ENCODE measurements at places on chromosomes 4 and X. TPM values are rescaled to one million over a fixed set of nuclear protein-coding genes. Genes with fewer than 3 reads are reported as not detected.

- H3K27ac ChIP-seq: no peak overlapping the region
- no peak for DNase-seq
- no peaks in the 10 kb centered on the region for H3K4me1 ChIP-seq
These were observed 98.7 kb upstream of the GRIA3 start for GRCh38 chrX:123085311-123085940.

DNA sequence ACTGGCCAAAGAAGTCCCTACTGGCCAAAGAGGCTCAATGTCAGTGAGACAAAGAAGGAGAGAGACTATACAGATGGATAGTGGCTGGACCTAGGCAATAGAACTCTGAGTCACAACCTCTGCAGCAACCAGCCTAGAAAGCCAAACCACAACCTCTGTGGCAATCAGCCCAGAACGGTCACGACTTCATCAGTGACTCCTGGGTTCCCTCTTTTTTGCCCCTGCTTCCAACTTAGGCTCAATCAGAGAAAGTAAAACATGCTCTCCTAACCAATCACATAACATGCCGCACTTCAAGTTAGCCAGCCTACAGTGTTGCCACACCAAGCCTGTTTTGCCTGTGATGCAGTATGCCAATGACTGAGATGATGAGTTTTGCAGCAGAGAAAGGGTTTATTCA is 203.4 kb downstream of the ANAPC10 start:
- H3K27ac ChIP-seq: no peak overlapping the region
- H3K27me3 ChIP-seq: no peaks in the 10 kb centered on the region
- H3K4me3 ChIP-seq: no peak overlapping the region
- no peaks in the 10 kb centered on the region for H3K36me3 ChIP-seq
- H3K4me1 ChIP-seq: no peaks in the 10 kb centered on the region

IBSP gene
- not detected for polyA plus RNA-seq

MAGEC3 gene
- polyA plus RNA-seq: not detected

WDFY3 gene
- 0.02 TPM for polyA plus RNA-seq

DNA sequence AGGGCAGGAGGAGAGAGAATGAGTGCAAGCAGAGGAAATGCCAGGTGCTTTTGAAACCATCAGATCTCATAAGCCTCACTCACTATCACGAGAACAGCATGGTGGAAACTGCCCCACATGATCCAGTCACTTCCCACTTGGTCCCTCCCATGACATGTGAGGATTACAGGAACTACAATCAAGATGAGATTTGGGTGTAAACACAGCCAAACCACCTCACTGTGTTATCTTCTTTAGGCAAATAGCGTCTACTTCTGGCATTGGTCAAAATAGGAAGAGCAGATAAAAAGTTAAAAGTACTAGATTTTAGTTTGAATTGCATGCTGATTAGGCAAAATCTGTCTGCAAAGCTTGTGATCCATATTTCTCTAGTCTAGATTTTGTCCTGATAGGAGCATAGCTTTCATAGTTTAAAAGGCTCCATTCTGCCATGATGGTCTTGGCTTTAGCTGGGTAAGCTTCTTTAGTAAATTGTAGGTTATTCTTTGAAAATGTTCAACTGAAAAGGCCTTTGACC is 267.5 kb downstream of the NKX6-1 start:
- no peak overlapping the region for H3K27ac ChIP-seq
- H3K4me3 ChIP-seq: no peak overlapping the region
- H3K27me3 ChIP-seq: no peaks in the 10 kb centered on the region
- DNase-seq: no peak
- H3K4me1 ChIP-seq: no peaks in the 10 kb centered on the region
- H3K36me3 ChIP-seq: no peaks in the 10 kb centered on the region

- H3K36me3 ChIP-seq: no peaks in the 10 kb centered on the region
- peak overlapping the region; percentile 72 for H3K27ac ChIP-seq
- peak overlapping the region; percentile 4 for H3K4me3 ChIP-seq
- no peak for DNase-seq
- peaks cover 37% of the 10 kb centered on the region for H3K4me1 ChIP-seq
These were observed 61.9 kb downstream of the ARHGAP10 start for GRCh38 chr4:147793569-147794313.

DNA sequence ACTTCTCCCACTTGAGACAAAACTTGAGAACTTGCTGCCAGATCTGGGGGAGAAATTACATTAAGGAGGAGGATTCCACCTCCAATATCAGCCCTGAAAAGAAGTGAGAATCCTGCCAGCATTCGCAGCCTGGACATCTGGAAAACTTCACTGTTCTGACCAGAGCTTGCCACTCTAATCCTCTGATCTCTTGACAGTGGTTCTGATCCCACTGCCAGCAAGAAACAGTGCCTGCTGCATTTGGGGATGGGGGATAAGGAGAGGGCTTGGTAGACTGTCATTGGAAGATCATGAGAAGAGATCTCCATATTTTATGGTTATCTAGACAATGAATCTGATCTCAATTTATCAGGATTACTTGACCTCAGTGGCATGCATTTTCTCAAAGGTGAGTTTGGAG is 49.8 kb upstream of the TMEM33 start:
- H3K4me1 ChIP-seq: no peaks in the 10 kb centered on the region
- no peaks in the 10 kb centered on the region for H3K36me3 ChIP-seq
- no peak overlapping the region for H3K4me3 ChIP-seq
- peaks cover 7% of the 10 kb centered on the region for H3K27me3 ChIP-seq
- DNase-seq: no peak
- no peak overlapping the region for H3K27ac ChIP-seq

ADGRL3 gene
- polyA plus RNA-seq: not detected

DNA sequence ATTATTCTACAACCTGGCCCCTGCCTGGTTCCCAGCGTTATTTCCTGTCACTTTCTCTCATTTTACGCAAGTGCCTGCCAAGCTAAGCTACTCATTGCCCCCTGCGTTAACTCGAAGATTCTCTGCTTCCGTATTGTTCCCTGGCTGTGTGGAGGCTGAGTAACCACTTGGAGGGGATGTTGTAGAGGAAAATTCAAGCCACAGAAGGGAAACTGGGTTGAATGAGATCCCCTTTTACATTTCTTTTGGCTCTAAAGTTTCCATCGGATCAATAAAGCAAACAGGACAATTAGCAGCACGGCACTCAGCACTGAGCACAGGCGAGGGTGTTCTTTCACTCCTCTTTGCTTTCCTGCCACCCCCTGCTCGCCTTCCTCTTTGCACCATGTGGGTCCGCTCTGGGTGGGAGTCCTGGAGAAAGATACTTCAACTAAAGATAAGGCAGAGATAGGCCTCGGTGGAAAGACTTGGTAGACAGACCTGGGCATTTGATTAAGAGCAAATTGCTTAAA is 4.2 kb upstream of the TMSB4X start:
- peak overlapping the region; percentile 73 for H3K27ac ChIP-seq
- peak overlapping the region; percentile 46 for H3K4me3 ChIP-seq
- H3K4me1 ChIP-seq: peaks cover 11% of the 10 kb centered on the region
- DNase-seq: peak; percentile 55

- H3K27me3 ChIP-seq: no peaks in the 10 kb centered on the region
- DNase-seq: peak; percentile 62
- peaks cover 12% of the 10 kb centered on the region for H3K4me1 ChIP-seq
These were observed 1.5 kb downstream of the P2RY8 start for GRCh38 chrX:1535241-1536041.

MID2 gene
- polyA plus RNA-seq: not detected

NOP14 gene
- 74.5 TPM for polyA plus RNA-seq

DNA sequence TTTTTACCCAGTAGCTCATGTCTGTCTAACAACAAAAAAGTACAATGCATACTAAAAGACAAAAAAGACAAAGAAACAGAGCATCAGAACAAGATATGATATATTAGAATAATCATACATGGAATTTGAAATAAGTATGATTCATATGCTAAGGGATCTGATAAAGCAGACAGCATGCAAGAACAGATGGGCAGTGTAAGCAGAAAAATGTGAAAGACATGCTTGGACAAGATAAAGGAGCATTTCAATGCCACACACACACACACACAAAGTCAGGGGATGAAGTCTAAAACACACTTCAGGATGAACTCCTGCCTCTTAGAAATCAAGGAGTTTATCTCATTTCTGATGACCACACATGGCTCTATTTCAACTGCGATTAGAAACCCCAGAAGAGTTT is 649.6 kb upstream of the NDST4 start:
- no peaks in the 10 kb centered on the region for H3K36me3 ChIP-seq
- H3K27ac ChIP-seq: no peak overlapping the region
- H3K4me1 ChIP-seq: no peaks in the 10 kb centered on the region
- DNase-seq: no peak
- no peaks in the 10 kb centered on the region for H3K27me3 ChIP-seq

DNA sequence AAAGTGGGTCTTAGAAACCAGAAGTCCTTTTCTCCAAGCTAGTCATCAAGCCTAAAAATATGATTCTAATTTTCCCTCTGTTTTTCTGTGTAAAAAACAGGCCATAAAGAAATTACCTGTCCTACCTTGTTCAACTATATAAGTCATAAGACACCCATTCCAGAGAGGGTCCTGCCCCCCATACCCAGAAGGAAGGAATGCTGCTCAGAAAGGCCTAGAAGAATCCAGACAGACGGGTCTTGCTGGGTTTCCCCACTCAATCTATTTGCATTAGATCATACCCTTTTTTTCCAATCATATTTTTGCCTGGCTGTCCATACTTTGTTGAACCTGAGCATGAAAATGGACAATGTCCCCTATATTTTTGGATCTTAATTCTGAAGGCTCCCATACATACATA is 16.3 kb upstream of the XAGE2 start:
- H3K27me3 ChIP-seq: no peaks in the 10 kb centered on the region
- no peak overlapping the region for H3K27ac ChIP-seq
- H3K4me3 ChIP-seq: no peak overlapping the region
- no peak for DNase-seq
- no peaks in the 10 kb centered on the region for H3K4me1 ChIP-seq
- no peaks in the 10 kb centered on the region for H3K36me3 ChIP-seq

- H3K27me3 ChIP-seq: no peaks in the 10 kb centered on the region
- no peak for DNase-seq
- no peaks in the 10 kb centered on the region for H3K36me3 ChIP-seq
- no peaks in the 10 kb centered on the region for H3K4me1 ChIP-seq
- no peak overlapping the region for H3K27ac ChIP-seq
These were observed 578.7 kb downstream of the BCOR start for GRCh38 chrX:39519030-39519488.

- no peaks in the 10 kb centered on the region for H3K36me3 ChIP-seq
- no peak overlapping the region for H3K27ac ChIP-seq
- no peak for DNase-seq
- no peak overlapping the region for H3K4me3 ChIP-seq
- peaks cover 9% of the 10 kb centered on the region for H3K4me1 ChIP-seq
These were observed 95.8 kb upstream of the ELOVL6 start for GRCh38 chr4:110294165-110294564.

GRCh38 chrX:1172496-1172895 is 40.0 kb downstream of the CRLF2 start:
- H3K4me1 ChIP-seq: no peaks in the 10 kb centered on the region
- no peaks in the 10 kb centered on the region for H3K36me3 ChIP-seq
- H3K4me3 ChIP-seq: no peak overlapping the region
- DNase-seq: no peak
- H3K27ac ChIP-seq: no peak overlapping the region
- no peaks in the 10 kb centered on the region for H3K27me3 ChIP-seq

- H3K4me1 ChIP-seq: no peaks in the 10 kb centered on the region
- no peak for DNase-seq
- no peaks in the 10 kb centered on the region for H3K27me3 ChIP-seq
- H3K27ac ChIP-seq: no peak overlapping the region
- H3K4me3 ChIP-seq: no peak overlapping the region
These were observed 215.8 kb upstream of the RASGEF1B start for GRCh38 chr4:81687471-81687870.

GRCh38 chrX:1452516-1453394 is at the start of gene ASMTL:
TSS of gene ASMTL (minus strand) at chrX:1452909. CDS start at chrX:1452840, 69 bp downstream.
- H3K4me3 ChIP-seq: peak within 1 kb of the TSS; percentile 95
- H3K36me3 ChIP-seq: no peaks in the 10 kb centered on the region

- H3K4me3 ChIP-seq: no peak overlapping the region
- DNase-seq: no peak
- no peak overlapping the region for H3K27ac ChIP-seq
- no peaks in the 10 kb centered on the region for H3K36me3 ChIP-seq
These were observed 186.7 kb upstream of the FAT1 start for GRCh38 chr4:186910385-186910784.
